ENCODE measurements at places on chromosomes 5 and 9.

GRCh38 chr9:17578577-17578910, 322 bp upstream of the SH3GL2 start:
- DNase-seq, result no peak

- no peak for DNase-seq
Measured at GRCh38 chr9:6926436-6926835, 168.7 kb downstream of the KDM4C start.

- DNase-seq, result no peak
Measured at GRCh38 chr5:68251386-68251785, 35.8 kb downstream of the PIK3R1 start.

- no peak for DNase-seq
Measured at GRCh38 chr9:28539434-28540070, 966.3 kb upstream of the C9orf72 start.

- no peak for DNase-seq
Measured at GRCh38 chr9:17004500-17004899, 130.3 kb upstream of the CNTLN start.
